Activated CD8-positive, alpha-beta memory T cell treated with anti-CD3 and anti-CD28 coated beads for 1 hour (primary cell): ENCODE measurements at places on chromosomes 5 and 9.

- DNase-seq, result no peak
Measured at GRCh38 chr9:135487281-135488012, 7.9 kb downstream of the PPP1R26 start.

DNA sequence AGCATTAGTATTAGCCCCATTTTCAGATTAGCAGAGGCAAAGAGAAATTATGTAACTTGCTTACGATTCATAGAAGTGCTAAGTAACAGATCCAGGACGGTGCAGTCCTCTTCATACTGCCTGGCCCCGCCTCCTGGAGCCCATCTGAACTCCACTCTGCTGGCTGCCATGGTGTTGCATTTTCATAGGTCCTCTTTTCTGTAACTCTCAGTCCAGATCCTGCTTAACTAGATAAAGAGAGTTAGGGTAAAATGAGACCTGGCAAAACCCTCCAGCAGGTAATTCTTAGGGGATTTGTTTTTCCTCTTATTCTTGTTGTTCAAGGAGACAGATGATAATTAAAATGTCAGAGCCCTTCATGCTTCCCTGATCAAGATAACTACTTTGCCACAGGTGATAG lies 135.1 kb upstream of the EFNA5 start:
- DNase-seq, result no peak

DNA sequence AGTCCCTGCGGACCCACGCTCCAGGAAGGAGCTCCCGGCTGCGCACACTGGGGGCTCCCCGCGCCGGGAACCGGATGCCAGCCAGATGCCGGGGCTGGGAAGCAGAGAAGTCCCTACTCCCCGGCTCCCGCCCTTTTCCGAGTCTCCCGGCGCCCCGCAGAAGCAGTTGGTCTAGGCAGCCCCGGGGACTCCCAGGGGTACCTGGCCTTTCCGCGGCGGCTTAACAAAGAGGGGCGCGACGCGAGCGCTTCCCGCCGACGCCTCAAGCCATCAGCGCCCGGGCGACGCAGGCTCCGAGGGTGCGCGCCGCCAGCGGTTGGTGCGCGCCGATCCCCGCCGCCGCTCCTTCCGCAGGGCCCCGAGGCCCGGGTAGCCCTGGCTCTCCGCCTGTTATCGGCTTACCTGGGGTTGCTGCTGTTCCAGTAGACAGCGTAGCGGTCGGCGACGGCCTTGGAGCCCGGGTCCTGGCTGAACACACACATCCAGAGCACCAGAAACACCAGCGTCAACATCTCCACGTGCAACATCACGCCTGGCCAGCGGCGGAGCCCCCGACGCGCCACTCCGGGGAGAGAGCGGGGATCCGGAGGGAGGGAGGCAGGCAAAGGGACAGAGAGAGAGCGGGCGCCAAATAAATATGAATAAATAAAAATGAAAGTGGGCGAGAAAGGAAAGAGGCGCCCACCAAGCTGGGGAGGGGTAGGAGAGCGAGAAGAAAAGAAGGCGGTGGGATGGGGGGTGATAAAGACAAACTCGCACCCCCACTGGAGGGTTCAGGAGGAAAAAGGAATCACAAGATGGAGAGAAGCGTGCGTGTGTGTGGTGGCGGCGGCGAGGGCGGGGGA lies 428 bp downstream of the EFNA5 start:
- no peak for DNase-seq

GRCh38 chr5:17314907-17315471 lies 97.6 kb downstream of the BASP1 start:
- no peak for DNase-seq
